ENCODE measurements at places on chromosomes 5 and 9. TPM values are rescaled to one million over a fixed set of nuclear protein-coding genes. Genes with fewer than 3 reads are reported as not detected.

GRCh38 chr5:50595199-50595598 is 71.2 kb upstream of the PARP8 start:
- H3K27me3 ChIP-seq: no peaks in the 10 kb centered on the region
- no peaks in the 10 kb centered on the region for H3K36me3 ChIP-seq
- no peaks in the 10 kb centered on the region for H3K4me1 ChIP-seq
- no peak overlapping the region for H3K4me3 ChIP-seq

DNA sequence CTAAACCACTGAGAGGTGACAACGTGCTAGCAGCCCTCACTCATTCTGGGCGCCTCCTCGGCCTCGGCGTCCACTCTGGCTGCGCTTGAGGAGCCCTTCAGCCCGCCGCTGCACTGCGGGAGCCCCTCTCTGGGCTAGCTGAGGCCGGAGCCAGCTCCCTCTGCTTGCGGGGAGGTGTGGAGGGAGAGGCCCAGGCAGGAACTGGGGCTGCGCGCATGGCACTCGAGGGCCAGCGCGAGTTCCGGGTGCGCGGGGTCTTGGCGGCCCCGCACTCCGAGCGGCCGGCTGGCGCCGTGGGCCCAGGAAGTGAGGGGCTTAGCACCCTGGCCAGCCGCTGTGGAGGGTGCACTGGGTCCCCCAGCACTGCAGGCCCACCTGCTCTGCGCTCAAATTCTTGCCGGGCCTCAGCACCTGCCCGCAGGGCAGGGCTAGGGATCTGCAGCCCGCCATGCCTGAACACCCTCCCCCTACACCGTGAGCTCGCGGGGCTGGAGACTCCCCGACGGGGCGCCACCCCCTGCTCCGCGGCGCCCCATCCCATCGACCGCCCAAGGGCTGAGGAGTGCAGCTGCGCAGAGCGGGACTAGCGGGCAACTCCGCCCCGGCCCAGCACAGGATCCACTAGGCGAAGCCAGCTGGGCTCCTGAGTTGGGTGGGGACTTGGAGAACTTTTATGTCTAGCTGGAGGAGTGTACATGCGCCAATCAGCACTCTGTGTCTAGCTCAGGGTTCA is 11.8 kb upstream of the UBE2D2 start:
- H3K27me3 ChIP-seq: no peaks in the 10 kb centered on the region
- no peak overlapping the region for H3K4me3 ChIP-seq
- no peaks in the 10 kb centered on the region for H3K4me1 ChIP-seq
- DNase-seq: no peak
- no peak overlapping the region for H3K27ac ChIP-seq

BTNL8 gene
- total RNA-seq: 7.1 TPM

GRCh38 chr9:98707166-98708102 is 1.3 kb downstream of the GABBR2 start:
- no peak overlapping the region for H3K27ac ChIP-seq
- DNase-seq: peak; percentile 89
- H3K36me3 ChIP-seq: no peaks in the 10 kb centered on the region
- no peak overlapping the region for H3K4me3 ChIP-seq
- H3K27me3 ChIP-seq: peaks cover 4% of the 10 kb centered on the region
- H3K4me1 ChIP-seq: peaks cover 6% of the 10 kb centered on the region

GRCh38 chr5:97135868-97136267 is 6.5 kb downstream of the LIX1 start:
- no peak overlapping the region for H3K4me3 ChIP-seq
- no peak for DNase-seq
- no peaks in the 10 kb centered on the region for H3K36me3 ChIP-seq
- no peaks in the 10 kb centered on the region for H3K27me3 ChIP-seq
- H3K4me1 ChIP-seq: no peaks in the 10 kb centered on the region

IFNA21 gene
- not detected for total RNA-seq

- no peak for DNase-seq
- peaks cover 15% of the 10 kb centered on the region for H3K4me1 ChIP-seq
- H3K27ac ChIP-seq: no peak overlapping the region
- H3K36me3 ChIP-seq: no peaks in the 10 kb centered on the region
- no peak overlapping the region for H3K4me3 ChIP-seq
- H3K27me3 ChIP-seq: no peaks in the 10 kb centered on the region
Observed at GRCh38 chr9:75372499-75373268, 284.4 kb downstream of the OSTF1 start.

IRX1 gene
- 1.6 TPM for total RNA-seq

DNA sequence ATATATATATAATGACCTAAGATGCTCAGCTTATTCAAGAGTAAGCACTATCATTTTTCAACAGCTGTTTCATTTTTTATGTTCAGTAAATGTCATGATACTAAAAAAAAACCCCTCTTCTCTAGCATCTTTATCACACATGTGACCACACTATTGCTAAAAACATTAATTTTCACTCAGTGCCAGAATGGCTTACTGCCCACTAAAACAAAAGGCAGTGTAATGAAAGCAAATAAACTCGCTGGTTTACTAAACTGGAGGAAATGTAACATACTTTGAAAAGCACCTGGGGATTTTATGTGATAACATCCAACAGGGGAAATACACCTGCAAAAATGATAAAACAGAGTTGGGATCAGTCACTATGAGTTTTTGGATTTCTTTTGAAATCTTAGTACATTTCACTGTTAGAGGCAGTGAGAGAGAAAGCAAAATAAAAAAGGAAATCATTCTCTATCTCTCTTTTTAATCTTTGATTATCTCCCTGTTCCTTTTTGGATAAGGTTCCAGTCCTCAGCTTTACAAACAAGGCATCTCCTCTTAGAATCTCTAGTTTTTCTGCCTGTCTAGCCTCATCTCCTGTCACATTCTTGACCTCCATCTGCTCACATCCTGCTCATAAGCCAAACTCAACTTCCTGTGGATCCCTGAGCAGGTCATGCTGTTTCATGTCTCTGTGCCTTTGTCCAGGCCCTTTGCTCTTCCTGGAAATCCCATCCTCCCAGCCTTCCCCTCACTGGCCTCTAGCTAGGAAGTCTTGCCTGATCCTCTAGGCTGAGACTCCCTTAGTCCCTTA is 338.0 kb downstream of the MAN2A1 start:
- no peaks in the 10 kb centered on the region for H3K27me3 ChIP-seq
- no peak for DNase-seq
- H3K36me3 ChIP-seq: no peaks in the 10 kb centered on the region
- no peak overlapping the region for H3K27ac ChIP-seq

RLN2 gene
- total RNA-seq: not detected

SAPCD2 gene
- 1.0 TPM for total RNA-seq

GRCh38 chr5:90898326-90899013 is 339.9 kb downstream of the ADGRV1 start:
- peaks cover 13% of the 10 kb centered on the region for H3K4me1 ChIP-seq
- H3K36me3 ChIP-seq: no peaks in the 10 kb centered on the region
- no peak overlapping the region for H3K4me3 ChIP-seq

FGFR4 gene
- total RNA-seq: 1.1 TPM

GRCh38 chr9:124286292-124286931 is 28.7 kb downstream of the NEK6 start:
- no peak overlapping the region for H3K27ac ChIP-seq
- no peak for DNase-seq
- H3K4me3 ChIP-seq: no peak overlapping the region
- H3K36me3 ChIP-seq: no peaks in the 10 kb centered on the region
- no peaks in the 10 kb centered on the region for H3K27me3 ChIP-seq

DNA sequence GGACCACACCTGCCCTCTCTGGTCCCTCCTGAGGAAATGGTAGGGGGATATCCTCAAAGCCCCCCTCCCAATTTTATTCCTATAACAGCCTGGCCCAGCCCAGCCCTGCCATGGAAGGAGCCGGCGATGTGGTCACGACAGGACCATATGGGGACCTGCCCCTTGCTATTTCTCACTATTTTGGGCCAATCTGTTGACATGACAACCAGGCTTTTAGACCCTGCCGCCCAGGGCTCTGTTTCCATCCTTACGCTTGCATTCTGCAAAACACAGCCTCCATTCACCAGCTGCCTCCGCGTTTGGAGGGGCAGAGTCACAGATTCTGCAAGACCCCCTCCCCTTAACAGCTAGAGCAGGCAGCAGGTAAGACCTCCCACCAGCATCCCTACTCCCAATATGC is 112.2 kb downstream of the GABBR2 start:
- H3K27ac ChIP-seq: no peak overlapping the region
- no peak overlapping the region for H3K4me3 ChIP-seq
- DNase-seq: no peak

DNA sequence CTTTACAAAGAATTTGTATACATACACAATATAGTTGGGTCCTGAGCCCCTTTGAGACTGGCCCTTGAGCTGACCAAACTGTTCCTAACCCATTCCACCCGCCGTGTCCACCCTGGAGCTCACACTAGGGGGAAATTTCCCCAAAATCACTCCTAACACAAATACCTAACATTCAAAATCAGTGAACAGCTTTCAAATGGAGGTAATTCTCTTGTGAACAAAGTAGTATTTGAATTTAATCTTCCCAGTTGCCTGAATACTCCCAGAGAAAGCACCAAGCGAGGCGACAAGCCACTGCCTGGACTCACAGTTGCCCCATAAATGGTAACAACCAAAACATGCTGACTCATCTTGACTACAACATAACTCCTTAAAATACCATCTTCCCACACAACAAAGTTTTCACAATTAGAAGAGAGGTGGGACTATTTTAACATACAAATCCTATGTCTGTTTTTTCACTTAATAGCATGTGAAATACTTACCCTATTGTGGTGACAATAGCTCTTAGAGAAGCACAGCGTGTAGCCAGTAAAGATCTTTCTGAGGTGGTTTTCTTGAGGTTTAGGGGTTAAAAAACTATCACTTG is 31.7 kb upstream of the SCAMP1 start:
- no peak overlapping the region for H3K4me3 ChIP-seq
- no peak overlapping the region for H3K27ac ChIP-seq
- H3K27me3 ChIP-seq: no peaks in the 10 kb centered on the region
- no peak for DNase-seq
- H3K4me1 ChIP-seq: peaks cover 2% of the 10 kb centered on the region

GRCh38 chr5:149128023-149128875 is 13.0 kb upstream of the ABLIM3 start:
- no peaks in the 10 kb centered on the region for H3K27me3 ChIP-seq
- peak; percentile 24 for DNase-seq
- no peak overlapping the region for H3K27ac ChIP-seq
- no peaks in the 10 kb centered on the region for H3K4me1 ChIP-seq
- H3K4me3 ChIP-seq: no peak overlapping the region
- no peaks in the 10 kb centered on the region for H3K36me3 ChIP-seq

GPR150 gene
- not detected for total RNA-seq

DNA sequence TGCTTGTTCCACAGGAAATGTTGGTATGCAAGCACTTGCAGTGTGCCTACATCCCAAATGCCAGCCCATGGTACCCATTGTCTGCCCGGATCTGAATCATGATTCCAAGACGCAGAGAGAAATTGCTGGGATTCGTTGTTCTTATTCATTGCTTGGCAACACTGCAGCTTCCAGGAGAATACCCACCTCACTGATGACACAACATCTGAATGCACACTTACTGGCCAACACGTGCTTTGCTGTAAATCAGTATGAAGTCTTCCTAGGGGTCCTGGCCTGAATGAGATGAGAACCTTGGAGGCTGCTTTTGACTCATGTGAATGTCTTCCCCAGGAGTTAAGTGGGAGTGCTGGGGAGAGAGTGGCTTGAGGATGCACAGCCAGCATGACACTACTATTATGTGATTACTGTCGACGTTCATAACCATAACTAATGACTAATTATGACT is 11.6 kb downstream of the SRD5A1 start:
- no peak overlapping the region for H3K4me3 ChIP-seq
- no peaks in the 10 kb centered on the region for H3K27me3 ChIP-seq
- H3K36me3 ChIP-seq: no peaks in the 10 kb centered on the region
- DNase-seq: no peak

SLC36A2 gene
- not detected for total RNA-seq

DNA sequence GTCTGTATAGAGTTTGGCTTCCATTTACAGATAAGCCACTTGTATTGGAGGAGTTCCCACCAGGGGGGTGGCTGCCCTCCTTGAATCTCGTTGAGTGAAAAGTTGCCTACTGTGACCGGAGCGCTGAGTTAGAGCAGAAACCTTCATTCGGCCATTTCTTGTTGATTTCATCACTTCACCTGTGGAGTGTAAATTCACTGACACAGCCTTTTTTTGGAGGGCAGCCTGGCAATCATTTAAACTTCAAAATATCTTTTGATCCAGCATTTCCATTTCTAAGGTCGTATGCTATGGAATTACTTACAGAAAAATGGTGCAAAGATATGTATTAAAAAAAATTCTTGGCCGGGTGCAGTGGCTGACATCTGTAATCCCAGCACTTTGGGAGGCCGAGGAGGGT is 40.8 kb downstream of the PRRC2B start:
- no peaks in the 10 kb centered on the region for H3K27me3 ChIP-seq
- H3K27ac ChIP-seq: no peak overlapping the region
- no peak for DNase-seq
- H3K4me3 ChIP-seq: no peak overlapping the region
- peaks cover 60% of the 10 kb centered on the region for H3K36me3 ChIP-seq
- H3K4me1 ChIP-seq: no peaks in the 10 kb centered on the region

DNA sequence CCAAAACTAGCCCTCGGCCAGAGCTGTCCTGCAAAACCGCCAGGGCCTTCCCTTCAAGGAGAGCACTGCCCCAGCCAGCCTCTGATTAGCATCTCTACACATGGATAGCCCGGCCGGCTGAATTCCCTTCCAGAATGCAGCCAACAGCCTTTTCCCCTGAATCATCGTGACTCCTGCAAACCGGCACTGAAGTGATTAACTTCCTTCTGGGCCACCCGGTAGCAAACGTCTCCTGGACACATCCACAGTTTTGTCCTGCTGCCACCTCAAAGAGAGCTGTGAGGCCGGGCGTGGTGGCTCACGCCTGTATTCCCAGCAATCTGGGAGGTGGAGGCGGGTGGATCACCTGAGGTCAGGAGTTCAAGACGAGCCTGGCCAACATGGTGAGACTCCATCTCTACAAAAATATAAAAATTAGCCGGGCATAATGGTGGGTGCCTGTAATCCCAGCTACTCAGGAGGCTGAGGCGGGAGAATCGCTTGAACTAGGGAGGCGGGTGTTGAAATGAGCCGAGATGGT is 21.1 kb upstream of the EEIG1 start:
- H3K27ac ChIP-seq: peak overlapping the region; percentile 67
- H3K27me3 ChIP-seq: no peaks in the 10 kb centered on the region
- DNase-seq: peak; percentile 80

DNA sequence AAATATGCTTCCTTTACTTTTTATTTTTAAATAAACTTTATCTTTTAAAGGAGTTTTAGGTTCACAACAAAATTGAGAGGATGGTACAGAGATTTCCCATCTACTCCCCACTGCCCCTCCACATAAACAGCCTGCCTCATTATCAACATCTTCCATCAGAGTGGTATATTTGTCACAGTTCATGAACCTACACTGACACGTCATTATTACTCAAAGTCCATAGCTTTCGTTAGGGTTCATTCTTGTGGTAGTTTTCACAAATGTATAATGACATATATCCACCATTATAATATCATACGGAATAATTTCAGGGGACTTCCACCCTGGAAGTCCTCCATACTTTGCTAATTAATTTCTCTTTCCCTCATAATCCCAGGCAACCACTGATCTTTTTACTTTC is 204.9 kb downstream of the SMARCA2 start:
- no peak for DNase-seq
- no peaks in the 10 kb centered on the region for H3K4me1 ChIP-seq
- H3K4me3 ChIP-seq: no peak overlapping the region
- H3K27ac ChIP-seq: no peak overlapping the region

OR1J2 gene
- total RNA-seq: not detected

All from thyroid gland (tissue), 4 donors.